Chondrocyte (in vitro differentiated cells): ENCODE measurements at places on chromosomes 1 and 21. TPM values are rescaled to one million over a fixed set of nuclear protein-coding genes. Genes with fewer than 3 reads are reported as not detected.
A peak's percentile ranks its signal among the peaks of the same experiment; 100 is the strongest.

- DNase-seq = no peak
These were observed 57.4 kb downstream of the TIAM1 start for GRCh38 chr21:31286621-31287020.

- DNase-seq = no peak
These were observed 131.5 kb downstream of the DHRS3 start for GRCh38 chr1:12486401-12487005.

DNA sequence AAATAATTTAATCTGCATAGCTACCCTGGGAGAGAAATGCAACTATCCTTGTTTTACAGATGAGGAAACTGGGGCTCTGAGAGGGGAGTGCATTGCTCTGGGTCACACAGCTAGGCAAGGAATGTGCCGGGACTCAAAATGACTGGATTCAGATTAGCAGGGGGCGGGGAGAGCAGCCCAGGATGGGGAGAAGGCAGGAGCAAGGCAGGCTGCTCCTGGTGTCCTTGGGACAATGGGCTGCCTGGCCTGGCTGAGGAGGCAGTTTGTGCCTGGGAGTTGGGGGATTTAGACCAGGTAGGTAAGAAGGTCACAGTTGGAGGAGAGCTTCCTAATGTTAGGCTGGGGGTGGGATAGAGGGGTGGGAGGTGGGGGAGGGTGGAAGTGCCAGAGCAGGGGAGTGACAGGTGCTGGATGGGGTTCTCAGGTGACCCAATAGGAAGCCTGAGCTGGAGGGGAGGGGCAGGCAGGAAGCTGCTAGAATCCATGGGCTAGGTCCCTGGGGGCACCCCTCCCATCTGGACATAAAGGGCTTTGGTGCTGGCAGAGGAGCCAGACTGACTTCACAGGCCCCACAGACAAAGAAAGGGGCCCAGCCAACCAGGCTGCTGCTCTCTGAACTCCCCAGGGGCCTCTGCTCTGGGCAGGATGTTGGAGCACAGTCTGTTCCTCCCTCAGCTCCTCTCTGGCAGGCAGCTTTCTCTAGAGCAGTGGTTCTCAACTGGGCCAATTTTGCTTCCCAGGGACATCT, 29.0 kb downstream of the TRIM62 start:
- no peak for DNase-seq

DNA sequence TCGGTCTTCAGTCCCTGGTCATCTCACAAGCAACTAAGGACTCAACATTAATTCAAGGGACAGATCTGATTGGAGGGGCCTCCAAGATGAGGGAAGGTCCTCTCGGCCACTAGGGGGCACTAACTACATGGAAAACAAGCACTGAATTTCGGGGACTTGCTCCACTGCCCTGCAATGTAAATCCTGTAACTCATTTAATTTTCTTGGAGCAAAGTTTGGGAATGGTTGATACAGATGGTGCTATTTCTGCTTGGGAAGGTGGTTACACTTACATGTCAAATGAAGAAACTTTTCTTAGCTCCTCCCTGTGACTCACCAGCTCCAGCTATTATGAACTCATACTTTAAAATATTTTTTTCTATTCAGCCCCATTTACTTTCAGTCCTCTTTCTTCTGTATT, 97.4 kb upstream of the KCNJ15 start:
- no peak for DNase-seq

DNA sequence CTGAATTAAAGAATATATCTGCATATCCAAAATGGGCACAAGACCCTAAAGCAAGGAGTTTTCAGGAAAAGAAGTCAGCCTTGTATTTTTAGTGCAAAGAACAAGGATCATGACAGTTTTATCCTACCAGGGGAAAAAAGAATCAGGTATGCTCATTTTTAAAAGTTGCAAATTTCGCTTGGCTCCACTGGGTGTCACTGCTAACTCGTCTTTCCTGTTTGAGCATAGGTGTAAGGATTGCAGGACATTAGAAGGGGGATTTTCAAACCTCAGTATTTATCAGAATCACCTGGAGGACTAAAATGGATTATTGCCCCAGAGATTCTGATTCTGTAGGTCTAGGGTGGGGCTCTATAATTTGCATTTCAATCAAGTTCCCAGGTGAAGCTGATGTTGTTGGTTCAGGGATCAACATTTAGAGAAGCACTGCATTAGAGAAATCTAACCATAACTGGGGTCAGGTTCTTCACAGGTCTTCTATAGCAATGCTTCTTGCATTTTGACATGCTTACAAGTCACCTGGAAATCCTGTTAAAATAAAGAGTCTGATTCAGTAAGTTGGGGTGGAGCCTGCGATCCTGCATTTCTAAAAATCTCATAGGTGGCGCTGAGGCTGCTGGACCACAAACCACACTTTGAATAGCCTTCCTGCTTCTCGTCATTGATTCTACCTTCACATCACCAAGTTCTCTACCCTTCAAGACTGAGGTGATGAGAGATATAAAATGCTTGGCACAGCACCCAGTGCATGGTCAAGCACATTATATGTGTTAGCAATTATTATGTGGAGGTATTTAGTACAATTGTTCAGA, 39.6 kb downstream of the NUF2 start:
- DNase-seq = no peak

GRCh38 chr1:108671143-108671542, 10.2 kb upstream of the HENMT1 start:
- DNase-seq = no peak

DNA sequence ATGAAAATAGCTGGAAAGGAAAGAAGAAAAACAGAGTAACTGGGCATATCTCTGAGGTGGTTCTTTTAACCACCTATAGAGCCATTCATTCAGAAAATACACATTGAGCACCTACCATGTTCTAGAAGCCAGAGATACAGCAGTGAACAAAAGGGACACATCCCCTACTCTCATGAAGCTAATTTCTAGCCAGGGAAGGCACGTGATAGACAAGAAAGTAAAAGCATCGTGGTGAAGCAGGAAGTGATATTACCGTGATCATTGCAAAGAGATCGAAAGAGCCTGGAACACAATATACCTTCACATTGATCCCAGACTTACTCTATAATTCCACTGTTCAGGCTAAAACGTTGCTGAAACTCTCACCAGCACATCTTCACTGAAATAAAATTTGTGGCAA, 76.0 kb downstream of the TIAM1 start:
- DNase-seq = no peak

GRCh38 chr1:226651041-226651731, 87.9 kb downstream of the ITPKB start:
- peak; percentile 87 for DNase-seq

DNA sequence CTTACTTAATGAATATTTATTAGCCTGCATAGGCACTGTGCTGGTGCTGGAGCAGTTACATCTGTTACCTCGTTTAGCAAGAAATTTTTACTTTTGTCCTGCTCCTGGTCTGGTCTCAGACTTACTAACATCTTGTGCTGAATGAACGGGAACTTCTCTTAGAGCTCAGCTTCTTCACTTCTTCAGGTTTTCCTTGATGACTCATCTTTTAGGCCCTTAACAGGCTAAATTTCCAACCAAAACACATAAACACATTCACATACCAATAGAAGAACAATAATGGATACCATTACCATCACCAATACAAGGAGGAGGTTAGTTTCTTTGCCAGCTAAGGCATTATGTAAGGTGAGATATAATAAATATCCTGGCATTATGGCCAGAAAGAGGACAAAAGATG, 68.9 kb downstream of the IFI44 start:
- DNase-seq = no peak

GRCh38 chr21:32494934-32495709, 82.6 kb downstream of the EVA1C start:
- DNase-seq = no peak

- DNase-seq = no peak
These were observed 32.6 kb upstream of the SPOCD1 start for GRCh38 chr1:31848381-31848897.

GRCh38 chr21:25094695-25095094, 512.6 kb downstream of the MRPL39 start:
- DNase-seq = no peak

- DNase-seq = no peak
These were observed 25.6 kb downstream of the SYT11 start for GRCh38 chr1:155884982-155885381.

DNA sequence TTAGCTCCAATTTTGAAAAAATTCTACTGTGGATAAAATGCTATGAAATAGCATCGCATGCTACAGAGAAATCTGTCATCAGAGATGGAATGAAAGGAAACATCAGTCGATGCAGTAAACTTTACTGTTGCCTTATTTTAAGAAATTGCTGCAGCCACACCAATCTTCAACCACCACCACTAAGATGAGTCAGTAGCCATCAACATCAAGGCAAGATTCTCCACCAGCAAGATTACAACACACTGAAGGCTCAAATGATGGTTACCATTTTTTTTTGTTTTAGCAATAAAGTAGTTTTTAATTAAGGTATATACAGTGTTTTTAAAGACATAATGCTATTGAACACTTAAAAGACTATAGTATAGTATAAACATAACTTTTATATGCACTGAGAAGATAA, 95.6 kb upstream of the JUN start:
- no peak for DNase-seq

DNA sequence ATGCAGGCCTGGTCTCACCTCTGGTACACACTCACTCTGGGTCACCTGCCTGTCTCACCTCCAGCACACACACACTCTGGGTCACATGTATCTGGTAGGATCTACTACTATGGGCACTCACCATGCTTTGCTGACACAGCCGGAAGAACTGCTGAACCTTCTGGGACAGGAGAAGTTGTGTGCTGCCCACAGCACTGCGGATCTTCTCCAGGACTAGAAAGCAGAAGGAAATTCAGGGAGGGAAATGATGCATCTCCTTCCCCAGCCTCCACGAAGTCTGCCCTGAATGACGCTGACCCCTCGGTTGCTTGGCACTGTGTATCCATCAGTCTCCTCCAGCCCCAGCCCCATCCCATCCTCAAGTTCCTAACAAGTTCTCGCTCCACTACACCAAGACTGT, 7.9 kb upstream of the SMIM12 start:
- no peak for DNase-seq

DNA sequence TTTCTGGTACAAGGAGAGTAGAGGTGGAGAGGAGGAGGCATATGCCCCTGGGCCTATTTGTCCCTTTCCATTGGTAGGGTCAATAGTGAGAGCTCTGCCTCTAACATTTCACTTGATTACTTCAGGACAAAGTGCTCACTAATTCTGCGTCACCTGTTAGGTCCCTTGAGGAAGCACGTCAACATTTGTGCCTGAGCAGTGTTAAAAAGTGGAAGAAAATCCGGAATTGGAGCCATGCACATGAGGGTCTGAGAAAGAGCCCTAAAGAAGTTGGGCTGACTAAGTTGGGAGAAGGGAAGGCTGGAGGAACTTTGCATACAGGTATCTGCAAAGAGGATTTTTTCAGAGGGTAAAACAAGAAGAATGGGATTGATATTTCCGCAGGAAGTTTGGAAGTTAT, 1.9 kb downstream of the SLC25A44 start:
- no peak for DNase-seq

GRCh38 chr1:55225228-55225627, 10.1 kb upstream of the USP24 start:
- no peak for DNase-seq

GRCh38 chr1:205353612-205354011, 3.1 kb downstream of the KLHDC8A start:
- no peak for DNase-seq

GRCh38 chr1:216502528-216503162, 79.4 kb upstream of the USH2A start:
- DNase-seq = no peak

DNA sequence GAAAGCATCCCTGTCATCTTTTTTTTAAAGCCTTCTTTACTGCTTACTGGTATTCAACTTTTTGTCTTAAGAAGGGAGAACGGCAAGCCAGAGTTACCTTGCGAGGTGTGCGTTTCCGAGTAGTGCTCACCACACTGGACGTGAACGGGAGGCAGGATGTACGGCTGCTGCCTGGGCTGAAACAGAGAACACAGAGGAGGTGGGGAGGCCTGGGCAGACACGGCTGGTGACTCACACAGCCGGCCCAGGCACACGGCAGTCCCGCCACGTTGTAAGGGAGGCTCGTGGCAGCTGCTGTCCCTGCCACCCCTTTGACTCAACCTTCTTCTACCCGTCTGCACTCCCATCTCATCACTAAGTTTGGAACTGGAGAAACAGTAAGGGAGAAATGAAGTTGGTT, 105.8 kb downstream of the SMYD2 start:
- no peak for DNase-seq

GRCh38 chr1:187010571-187011309, 182.0 kb downstream of the PLA2G4A start:
- DNase-seq = no peak

GRCh38 chr1:231397886-231398671, 24.0 kb downstream of the EGLN1 start:
- no peak for DNase-seq

- no peak for DNase-seq
These were observed 19.8 kb downstream of the CCT8 start for GRCh38 chr21:29053656-29054055.

GRCh38 chr1:63746129-63746864, 27.5 kb upstream of the ROR1 start:
- peak; percentile 95 for DNase-seq

DNA sequence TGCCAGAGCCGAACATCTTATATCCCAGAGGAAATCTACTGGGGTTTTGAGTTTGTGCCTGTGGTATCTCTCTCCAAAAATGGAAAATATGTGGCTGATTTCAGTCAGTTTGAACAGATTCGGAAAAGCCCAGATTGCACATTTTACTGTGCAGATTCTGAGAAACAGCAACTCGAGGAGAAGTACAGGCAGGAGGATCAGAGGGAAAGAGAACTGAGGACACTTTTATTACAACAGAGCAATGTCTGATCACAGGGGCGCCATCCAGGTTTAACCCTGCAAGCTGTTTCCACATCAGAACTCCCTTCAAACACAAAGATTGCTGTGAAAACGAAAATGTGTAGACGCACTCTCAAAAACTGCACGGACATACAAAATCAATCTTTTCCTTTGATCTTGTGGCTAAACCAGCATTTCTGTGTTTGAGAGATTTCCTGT, 43.4 kb downstream of the KCNJ15 start:
- no peak for DNase-seq

- no peak for DNase-seq
These were observed 188.0 kb downstream of the RERE start for GRCh38 chr1:8629241-8630091.

Gene FAM3B
- total RNA-seq = not detected in 3 replicates

Gene DIO1
- total RNA-seq = not detected in 3 replicates

Gene POU3F1
- 1.3 to 11.7 TPM (median 1.6 TPM) in 3 replicates for total RNA-seq

Gene SLC35E2B
- total RNA-seq = 50.9 to 52.2 TPM (median 51.6 TPM) in 3 replicates
